ENCODE measurements at places on chromosomes 7 and 10.
A peak's percentile ranks its signal among the peaks of the same experiment; 100 is the strongest.

DNA sequence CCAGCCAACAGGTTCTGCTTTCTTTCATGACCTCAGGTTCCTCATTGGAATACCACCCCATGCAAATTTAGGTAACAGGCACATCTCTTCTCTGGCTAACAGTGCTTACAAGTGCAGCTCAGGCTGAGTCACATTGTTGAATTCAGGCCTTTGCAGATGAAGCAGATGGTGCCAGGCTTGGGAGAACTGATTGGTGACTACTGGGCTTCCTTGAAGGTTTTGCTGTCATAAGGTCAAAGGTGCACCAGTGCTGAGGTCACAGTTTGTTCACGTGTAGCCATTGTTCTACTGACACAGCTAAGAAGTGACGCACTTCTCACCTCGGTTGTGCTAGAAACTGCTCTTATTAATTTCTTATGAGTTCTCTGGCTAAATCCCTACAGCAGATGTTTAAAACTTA, 128.6 kb upstream of the BMPER start:
- no peaks in the 10 kb centered on the region for H3K27me3 ChIP-seq
- H3K4me1 ChIP-seq, result peaks cover 21% of the 10 kb centered on the region
- no peaks in the 10 kb centered on the region for H3K36me3 ChIP-seq
- DNase-seq, result peak; percentile 32

- no peak overlapping the region for H3K4me3 ChIP-seq
- no peaks in the 10 kb centered on the region for H3K36me3 ChIP-seq
- H3K27ac ChIP-seq, result no peak overlapping the region
- H3K4me1 ChIP-seq, result no peaks in the 10 kb centered on the region
Observed at GRCh38 chr7:145692237-145692950, 424.2 kb upstream of the CNTNAP2 start.

DNA sequence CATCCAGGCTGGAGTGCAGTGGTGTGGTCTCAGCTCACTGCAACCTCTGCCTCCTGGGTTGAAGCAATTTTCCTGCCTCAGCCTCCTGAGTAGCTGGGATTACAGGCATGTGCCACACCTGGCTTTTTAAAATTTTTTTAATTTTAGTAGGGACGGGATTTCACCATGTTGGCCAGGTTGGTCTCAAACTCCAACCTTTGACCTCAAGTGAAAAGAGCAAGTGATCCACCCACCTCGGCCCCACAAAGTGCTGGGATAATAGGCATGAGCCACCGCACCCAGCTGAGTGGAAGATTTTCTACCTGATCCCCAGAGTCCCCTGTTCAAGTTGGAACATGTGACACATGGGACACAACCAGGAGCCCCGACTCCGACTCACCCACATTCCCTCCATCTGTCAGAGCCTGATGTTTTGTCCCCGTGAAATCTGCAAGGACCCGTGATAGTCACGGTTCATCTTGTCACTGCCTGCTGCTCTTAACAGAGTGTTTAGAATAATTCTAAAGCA, 104.5 kb downstream of the SMURF1 start:
- no peaks in the 10 kb centered on the region for H3K27me3 ChIP-seq
- H3K27ac ChIP-seq, result no peak overlapping the region
- no peak overlapping the region for H3K4me3 ChIP-seq

DNA sequence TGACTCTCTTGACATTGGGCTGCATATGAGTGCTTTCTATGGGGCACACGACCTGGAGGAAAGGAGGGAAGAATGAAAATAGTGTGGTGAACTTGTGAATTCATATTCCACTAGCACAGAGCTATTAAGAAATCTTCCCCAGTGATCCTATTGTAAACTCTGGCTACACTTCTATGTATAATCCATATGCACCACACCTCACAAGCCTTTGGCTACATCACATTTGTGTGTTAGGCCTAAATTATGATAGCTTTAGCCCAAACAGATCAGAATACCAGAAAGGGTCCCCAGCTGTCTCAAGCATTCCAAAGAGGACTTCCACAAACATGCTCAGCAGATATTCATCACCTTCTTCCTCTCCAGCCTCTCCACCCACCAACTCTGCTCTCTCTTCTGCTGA, 9.7 kb upstream of the IFIT1B start:
- H3K4me1 ChIP-seq, result peaks cover 7% of the 10 kb centered on the region
- no peak overlapping the region for H3K27ac ChIP-seq
- no peak for DNase-seq
- peaks cover 3% of the 10 kb centered on the region for H3K27me3 ChIP-seq

DNA sequence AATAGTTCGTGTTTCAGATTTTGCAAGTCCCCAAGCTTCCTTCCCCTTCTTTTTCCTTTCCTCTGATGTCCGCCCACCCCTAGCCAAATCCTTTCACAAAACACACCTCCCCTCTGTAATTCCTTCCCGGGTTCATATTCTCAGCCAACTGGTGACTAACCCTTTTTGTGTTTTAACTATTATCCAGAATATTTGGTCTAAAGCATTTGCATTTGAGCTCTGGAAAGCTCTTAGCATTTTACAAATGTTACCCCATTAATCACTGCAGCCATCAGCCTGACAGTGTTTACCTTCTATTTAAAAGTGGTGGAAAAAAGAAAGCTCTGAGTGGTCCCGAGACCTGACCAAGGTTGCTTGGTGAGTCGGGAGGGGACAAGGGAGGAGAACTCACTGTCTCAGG, 139.0 kb downstream of the CREB5 start:
- H3K27ac ChIP-seq, result no peak overlapping the region
- DNase-seq, result peak; percentile 78
- H3K4me1 ChIP-seq, result peaks cover 4% of the 10 kb centered on the region
- peaks cover 4% of the 10 kb centered on the region for H3K27me3 ChIP-seq

- H3K27ac ChIP-seq, result peak overlapping the region; percentile 6
- H3K27me3 ChIP-seq, result no peaks in the 10 kb centered on the region
- H3K4me1 ChIP-seq, result peaks cover 31% of the 10 kb centered on the region
- DNase-seq, result no peak
Observed at GRCh38 chr10:29688230-29688661, 53.5 kb upstream of the SVIL start.

DNA sequence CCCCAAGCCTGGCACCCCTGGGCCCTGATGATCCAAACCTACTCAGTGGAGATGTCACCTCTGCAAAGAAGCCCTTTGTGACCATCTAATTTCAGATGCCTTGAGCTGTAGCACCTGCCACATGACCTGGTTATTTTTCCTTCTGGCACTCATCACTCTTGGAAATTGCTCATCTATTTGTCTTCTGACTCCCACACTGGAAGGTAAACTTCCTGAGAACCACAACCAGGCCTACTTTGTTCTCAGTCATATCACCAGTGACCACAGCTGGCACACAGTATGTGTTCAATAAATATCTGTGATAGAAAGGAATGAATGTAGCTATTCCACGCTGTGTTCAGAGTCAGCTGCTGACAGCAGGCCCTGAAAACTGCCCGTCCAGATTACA, 97.1 kb downstream of the SH3PXD2A start:
- H3K4me1 ChIP-seq, result peaks cover 48% of the 10 kb centered on the region
- peak overlapping the region; percentile 68 for H3K27ac ChIP-seq
- no peaks in the 10 kb centered on the region for H3K36me3 ChIP-seq
- H3K4me3 ChIP-seq, result no peak overlapping the region

DNA sequence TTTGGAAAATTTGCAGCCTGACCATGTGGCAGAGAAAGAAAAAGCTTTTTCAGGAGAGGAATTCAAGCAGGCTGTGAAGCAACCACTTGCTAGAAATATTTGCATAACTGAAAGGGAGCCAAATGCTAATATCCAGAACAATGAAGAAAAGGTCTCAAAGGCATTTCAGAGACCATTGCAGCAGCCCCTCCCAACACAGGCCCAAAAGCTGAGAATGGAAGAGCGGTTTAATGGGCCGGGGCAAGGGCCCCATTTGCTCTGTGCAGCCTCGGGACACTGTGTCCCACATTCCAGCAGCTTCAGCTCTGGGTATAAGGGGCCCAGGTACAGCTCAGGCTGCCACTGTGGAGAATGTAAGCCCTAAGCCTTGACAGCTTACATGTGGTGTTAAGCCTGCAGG, 918.1 kb upstream of the POT1 start:
- H3K36me3 ChIP-seq, result no peaks in the 10 kb centered on the region
- no peaks in the 10 kb centered on the region for H3K4me1 ChIP-seq
- no peak for DNase-seq
- no peak overlapping the region for H3K27ac ChIP-seq
- no peaks in the 10 kb centered on the region for H3K27me3 ChIP-seq
- no peak overlapping the region for H3K4me3 ChIP-seq

- H3K27ac ChIP-seq, result no peak overlapping the region
- H3K27me3 ChIP-seq, result no peaks in the 10 kb centered on the region
- no peaks in the 10 kb centered on the region for H3K4me1 ChIP-seq
Observed at GRCh38 chr10:9147475-9147874, 1093.0 kb downstream of the GATA3 start.

DNA sequence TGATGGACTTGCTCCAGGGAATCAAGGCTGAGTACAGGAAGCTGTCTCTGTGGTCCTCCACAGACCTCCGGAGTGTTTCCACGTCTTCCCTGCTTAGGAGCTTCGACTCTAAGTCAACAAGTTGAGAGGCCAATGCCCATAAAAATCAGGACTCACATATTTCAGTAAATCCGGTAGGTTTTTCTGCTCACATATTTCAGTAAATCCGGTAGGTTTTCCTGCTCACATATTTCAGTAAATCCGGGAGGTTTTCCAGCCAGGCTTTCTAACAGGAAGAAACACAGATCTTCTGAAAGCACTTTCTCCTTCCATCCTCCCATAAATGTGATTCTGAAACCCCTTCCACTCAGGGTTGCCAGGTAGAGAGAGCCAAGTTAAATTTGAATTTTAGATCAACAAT, 340.1 kb upstream of the SHH start:
- no peak overlapping the region for H3K4me3 ChIP-seq
- DNase-seq, result no peak
- no peak overlapping the region for H3K27ac ChIP-seq
- H3K27me3 ChIP-seq, result peaks cover 2% of the 10 kb centered on the region
- no peaks in the 10 kb centered on the region for H3K4me1 ChIP-seq

- no peaks in the 10 kb centered on the region for H3K27me3 ChIP-seq
- H3K36me3 ChIP-seq, result no peaks in the 10 kb centered on the region
- H3K4me3 ChIP-seq, result no peak overlapping the region
- no peak overlapping the region for H3K27ac ChIP-seq
- H3K4me1 ChIP-seq, result no peaks in the 10 kb centered on the region
Observed at GRCh38 chr7:112150823-112151641, 55.2 kb downstream of the DOCK4 start.

All from astrocyte (in vitro differentiated cells and primary cell).